Hematopoietic multipotent progenitor cell treated with erythropoietin and hydrocortisone succinate and interleukin-3 and kit ligand, for 4 days (in vitro differentiated cells): ENCODE measurements at places on chromosomes 5 and 9.
A peak's percentile ranks its signal among the peaks of the same experiment; 100 is the strongest.

GRCh38 chr9:83372957-83373356 is 165.2 kb downstream of the FRMD3 start:
- no peak for DNase-seq

- no peak for DNase-seq
These were observed 56.4 kb downstream of the BARX1 start for GRCh38 chr9:93898502-93899426.

DNA sequence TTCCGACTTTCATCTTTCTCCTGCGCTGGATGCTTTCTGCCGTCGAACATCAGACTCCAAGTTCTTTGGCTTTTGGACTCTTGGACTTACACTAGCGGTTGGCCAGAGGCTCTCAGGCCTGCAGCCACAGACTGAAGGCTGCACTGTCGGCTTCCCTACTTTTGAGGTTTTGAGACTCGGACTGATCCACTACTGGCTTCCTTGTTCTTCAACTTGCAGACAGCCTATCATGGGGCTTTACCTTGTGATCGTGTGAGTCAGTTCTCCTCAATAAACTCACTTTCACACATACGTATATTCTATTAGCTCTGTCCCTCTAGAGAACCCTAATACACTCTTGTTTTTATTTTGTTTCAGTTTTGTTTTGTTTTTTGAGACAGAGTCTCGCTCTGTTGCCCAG is 10.3 kb downstream of the FKBP15 start:
- DNase-seq, result no peak

DNA sequence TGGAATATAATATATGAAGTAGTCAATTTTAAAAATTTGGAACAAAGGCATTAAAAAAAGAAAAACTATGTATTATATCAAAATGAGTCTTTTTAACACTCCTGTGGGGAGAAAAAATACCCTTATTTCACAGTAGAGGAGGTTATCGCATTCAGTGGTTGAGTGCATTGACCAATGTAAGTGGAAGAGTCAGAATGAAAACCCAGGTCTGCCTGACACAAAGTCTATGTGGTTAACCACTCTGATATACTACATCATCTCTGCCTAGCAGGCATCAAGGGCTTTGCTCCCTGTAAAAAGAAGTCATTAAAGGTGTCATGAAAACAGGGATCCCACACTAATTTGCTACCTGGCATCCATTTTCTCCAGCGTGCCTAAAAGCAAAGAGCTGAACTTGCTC is 417.2 kb upstream of the C9orf72 start:
- no peak for DNase-seq

DNA sequence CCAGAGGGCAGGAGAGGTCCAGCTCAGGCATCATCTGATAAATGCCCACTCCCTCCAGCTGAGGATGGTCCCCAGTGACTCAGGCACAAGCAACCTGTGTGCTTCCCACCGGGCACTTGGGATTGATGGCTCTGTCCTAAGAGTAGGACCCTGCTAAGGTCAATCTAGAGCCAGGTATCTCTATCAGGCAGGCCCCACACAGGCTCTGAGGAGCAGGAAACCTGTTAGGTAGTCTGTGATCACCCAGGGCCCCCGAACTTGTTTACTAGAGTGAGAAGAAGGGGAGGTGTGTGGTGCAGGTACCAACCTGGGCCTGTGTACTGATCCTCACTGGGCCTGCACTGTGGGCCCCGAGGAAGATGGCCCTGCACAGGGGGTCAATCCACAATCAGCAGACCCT is 119.6 kb upstream of the FSTL4 start:
- DNase-seq, result no peak

DNA sequence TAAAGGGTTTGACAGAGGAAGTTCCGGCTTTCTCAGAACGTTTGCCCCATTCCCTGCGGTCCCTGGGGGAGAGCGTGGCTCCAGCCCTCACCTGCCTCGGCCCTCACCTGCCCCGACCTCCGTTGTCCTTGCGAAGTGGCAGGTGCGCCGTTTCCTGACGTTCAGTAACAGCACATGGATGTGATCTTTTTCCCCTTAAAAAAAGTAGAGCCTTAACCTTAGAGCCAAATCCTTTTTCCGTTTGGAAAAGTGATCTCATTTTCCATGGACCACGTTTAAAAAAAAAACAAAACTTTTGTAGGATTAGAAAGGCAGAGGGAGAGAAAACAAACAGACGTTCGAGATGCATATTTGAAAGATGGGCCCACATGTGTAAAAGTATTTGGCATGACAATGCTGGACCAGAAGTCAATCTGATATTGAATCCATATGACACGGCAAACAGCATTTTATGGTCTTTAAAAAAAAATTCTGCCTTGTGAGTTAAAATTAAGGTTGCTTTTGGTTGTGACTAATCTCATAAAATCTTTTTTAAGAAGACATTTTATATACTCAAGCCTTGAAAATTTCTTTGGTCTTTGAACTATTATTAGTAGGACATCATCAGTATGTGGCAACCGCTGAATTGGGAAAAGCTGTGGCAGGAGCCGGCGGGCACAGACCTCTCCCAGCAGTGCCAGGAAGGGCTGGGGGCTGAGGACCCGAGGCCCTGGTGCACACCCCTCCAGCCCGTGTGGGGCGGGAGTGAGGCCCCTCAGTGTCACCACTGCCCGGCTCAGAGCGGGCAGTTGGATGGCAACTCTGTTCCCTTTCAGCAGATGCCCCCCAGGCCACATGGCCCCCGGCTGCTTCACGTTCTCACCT is 42.5 kb upstream of the EXOC3 start:
- peak; percentile 42 for DNase-seq

- no peak for DNase-seq
These were observed 52.1 kb upstream of the FSTL4 start for GRCh38 chr5:133664422-133664821.

- no peak for DNase-seq
These were observed 110.5 kb upstream of the MAP1B start for GRCh38 chr5:71996789-71997188.

DNA sequence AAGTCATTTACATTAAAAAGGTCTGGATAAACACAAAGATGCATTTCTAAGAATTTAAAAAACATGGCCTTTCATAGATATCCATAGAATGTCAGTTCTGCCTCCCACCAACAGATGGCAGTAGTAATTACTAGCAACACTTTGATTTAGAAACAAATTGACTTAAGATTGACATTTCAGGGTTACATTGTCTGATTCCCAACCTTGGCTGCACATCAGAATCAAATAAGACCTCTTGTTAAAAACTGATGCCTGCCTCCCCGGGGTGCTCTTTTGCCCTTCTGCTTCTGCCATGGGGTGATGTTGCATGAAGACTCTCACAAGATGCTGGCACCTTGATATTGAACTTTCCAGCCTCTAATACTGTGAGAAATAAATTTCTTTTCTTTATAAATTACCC is 146.2 kb upstream of the GPR151 start:
- peak; percentile 73 for DNase-seq

- no peak for DNase-seq
These were observed 84.8 kb downstream of the RAD23B start for GRCh38 chr9:107367727-107368502.

DNA sequence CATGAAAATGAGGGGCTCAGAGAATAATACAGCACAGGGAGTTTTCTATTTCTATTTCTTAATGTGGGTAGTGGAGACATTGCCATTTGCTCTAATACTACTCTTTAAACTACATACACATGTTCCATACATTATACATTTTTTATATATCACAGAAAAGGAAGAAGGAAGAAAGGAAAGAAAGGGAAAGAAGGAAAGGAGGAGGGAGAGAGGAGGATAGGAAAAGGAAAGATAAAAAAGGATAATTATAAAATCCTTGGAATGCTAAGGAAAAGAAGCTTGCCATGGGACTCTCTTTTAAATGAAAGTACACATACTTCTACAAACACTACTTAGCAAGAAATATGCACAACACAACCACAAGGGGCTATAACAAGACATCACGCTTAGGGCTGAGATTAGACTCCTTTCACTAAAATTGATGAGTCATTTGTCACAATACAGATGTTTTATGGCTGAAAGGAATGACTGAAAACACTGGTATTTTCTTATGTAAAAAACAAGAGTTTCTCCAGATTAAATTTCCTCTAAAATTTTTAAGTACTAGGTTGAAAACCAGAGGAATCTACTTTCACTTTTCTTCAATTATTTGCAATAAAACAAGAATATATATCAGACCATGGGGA is 219.8 kb downstream of the ARL15 start:
- peak; percentile 76 for DNase-seq

- no peak for DNase-seq
These were observed 42.2 kb downstream of the FGD3 start for GRCh38 chr9:92989561-92989960.

DNA sequence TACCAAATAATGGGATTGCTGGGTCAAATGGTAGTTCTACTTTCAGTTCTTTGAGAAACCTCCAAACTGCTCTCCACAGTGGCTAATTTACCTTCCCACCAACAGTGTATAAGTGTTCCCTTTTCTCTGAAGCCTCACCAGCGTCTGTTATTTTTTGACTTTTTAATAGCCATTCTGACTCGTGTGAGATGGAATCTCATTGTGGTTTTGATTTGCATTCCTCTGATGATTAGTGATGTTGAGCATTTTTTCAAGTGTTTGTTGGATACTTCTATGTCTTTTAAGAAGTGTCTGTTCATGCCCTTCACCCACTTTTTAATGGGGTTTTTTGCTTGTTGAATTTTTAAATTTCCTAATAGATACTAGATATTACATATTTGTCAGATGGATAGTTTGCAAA is 28.4 kb upstream of the SUSD1 start:
- no peak for DNase-seq

DNA sequence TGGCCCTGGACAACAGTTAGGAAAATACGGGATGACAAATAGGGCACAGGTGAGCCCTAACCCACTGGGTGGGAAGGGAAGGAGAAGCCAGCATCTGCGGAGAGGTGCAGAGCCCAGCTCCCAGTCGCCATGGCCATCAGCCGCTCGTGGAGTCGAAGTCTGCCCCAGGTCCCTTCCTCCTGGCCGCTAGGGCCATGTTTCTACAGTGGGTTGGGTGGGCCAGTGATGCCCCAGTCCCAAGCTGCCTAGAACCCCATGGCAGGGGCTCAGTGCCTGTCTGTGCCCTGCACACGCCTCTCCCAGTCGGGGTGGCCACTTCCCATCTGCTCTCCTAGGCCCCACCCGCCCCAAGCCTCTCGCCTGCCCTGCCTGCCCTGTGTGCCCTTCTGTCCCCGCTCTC is 34.8 kb downstream of the OLFM1 start:
- DNase-seq, result no peak

DNA sequence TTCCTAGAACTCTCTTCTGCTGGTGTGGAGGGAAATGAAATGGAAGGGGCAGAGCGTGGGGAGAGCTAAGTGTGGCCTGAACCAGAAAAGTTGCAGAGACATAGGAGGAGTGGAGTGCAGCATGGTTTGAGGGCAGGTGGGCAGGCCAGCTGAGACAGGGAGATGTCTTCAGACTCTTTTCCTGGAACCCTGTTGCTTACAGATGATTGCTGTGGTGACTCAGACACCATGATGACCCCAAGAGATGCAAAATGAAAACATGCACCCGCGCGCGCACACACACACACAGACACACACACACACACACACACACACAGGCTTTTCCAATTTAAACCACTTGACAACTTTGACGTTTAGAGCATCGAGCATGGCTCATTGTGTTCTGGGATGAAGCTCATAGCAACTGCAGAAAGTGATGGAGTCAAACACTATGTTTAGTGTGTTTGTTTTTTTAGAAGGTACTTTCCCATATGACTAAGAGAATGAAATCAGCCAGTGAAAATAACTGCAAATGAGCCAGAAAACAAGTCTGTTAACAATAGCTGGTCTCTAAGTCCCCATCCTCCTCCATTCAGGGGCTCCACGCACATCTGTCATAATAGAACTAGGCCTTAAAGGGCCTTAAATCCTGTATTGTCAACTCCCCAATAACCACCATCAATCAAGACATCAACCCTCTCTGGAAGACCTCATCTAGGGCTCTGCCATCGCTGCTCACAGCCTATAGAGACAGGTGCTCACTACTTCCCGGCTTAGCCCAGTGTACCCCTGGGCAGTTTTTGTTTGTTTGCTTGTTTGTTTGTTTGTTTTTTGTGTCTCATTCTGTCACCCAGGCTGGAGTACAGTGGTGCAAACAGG is 9.6 kb downstream of the TMOD1 start:
- no peak for DNase-seq

DNA sequence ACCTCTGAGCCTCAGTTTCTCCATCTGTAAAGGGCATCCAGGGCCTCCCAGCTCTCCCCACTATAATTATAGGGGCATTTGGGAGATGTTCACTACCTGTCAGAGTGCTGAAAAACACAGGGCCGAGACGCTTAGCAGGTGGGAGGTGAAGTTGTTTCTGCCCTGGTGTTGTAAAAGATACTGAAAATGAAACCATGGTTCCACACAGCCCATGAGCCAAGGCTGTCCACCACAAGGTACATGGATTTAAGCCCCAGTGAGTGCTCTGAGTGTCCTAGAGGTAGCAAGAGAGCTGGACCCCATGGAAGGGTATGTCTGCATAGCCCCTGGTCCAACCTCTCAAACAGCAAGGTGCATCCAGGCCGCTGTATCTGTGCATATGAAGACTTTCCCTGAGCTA is 137.5 kb downstream of the C5orf15 start:
- DNase-seq, result no peak

DNA sequence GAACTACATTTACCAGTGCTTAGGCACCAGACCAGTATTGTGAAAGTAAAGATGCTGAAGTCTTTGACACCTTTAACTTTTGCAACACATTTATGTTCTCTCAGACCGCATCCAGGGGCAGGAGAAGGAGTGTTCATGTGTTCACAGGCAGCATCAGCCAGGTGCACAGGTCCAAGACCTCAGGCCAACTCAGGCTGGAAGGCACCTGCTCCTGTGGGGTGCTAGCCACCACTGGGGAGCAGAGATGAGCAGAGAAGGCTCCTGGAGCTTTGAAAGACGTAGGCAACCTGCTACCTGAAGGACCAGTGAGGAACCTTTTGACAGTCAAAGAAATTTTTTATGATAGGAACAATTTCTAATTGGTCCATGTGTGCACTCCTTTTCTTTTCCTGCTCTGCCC is 35.6 kb downstream of the DAPK1 start:
- DNase-seq, result no peak

- no peak for DNase-seq
These were observed 213.6 kb downstream of the GRIA1 start for GRCh38 chr5:153704110-153704509.

DNA sequence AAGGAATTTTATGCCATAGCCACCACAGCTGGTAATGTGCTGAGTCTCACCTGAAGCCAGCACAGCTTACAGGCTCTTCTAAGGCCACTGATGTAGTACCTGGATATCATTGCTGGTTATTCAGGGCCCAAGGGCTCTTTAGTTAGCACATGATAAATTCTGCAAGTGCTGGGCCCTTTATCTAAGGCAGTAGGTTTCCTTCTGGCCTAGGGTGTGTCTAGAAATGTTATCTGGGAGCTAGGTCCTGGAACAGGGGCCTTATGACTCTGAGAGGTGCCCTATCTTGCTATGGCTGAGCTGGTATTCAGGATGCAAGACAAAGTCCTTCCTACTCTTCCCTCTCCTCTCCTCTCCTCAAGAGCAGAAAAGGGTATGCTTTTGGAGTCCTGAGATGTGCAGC is 1424.5 kb upstream of the NUDT12 start:
- DNase-seq, result peak; percentile 1
